Type B pancreatic cell (in vitro differentiated cells): ENCODE measurements at places on chromosomes 16 and 17. TPM values are rescaled to one million over a fixed set of nuclear protein-coding genes. Genes with fewer than 3 reads are reported as not detected.

Gene KRT24
- 0.43 TPM in 1 of 2 replicates, not detected in the other for total RNA-seq

DNA sequence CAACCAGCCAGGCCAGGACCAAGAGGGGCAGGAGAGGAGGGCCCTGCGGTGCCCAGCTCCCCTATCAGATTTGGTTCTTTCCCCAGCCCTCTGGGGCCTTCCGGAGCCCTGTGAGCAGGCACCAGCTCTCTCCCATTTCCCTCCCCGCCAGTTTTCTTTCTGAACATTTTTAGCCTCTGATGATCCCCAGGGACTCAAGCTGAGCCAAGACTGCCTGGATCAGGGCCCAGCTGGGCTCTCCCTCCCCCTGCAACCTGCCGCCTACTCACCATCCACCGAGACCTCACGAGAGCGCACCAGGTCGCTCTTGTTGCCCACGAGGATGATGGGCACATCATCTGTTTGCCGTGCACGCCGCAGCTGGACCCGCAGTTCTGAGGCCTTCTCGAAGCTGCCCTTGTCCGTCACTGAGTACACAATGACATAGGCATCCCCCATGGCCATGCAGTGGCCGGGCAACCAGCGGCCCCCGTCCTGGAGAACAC is 2.0 kb downstream of the RRAD start:
- DNase-seq: no peak

DNA sequence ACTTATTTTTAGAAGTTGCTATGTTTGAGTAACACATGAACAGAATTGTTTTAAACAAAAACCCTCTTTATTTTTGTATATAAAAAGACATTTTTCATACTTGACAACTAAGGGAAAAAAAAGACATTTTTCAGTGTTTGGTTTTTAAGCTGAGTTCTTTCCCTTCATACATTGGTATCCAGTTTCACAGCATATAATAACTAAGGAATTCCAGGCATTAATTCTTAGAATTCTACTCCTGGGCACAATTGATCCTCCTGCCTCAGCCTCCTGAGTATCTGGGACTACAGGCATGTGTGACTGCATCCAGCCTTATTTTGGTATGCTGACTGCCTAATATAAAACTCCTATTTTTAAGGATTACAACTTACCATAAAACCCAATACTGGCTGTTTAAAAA is 8.4 kb downstream of the FBXO47 start:
- DNase-seq: no peak

Gene RBFOX1
- 1.7 and 21.0 TPM in 2 replicates for total RNA-seq

GRCh38 chr16:86966777-86967176 is 350.4 kb downstream of the C16orf95 start:
- DNase-seq: no peak
